ENCODE measurements at places on chromosomes 3 and 15.

DNA sequence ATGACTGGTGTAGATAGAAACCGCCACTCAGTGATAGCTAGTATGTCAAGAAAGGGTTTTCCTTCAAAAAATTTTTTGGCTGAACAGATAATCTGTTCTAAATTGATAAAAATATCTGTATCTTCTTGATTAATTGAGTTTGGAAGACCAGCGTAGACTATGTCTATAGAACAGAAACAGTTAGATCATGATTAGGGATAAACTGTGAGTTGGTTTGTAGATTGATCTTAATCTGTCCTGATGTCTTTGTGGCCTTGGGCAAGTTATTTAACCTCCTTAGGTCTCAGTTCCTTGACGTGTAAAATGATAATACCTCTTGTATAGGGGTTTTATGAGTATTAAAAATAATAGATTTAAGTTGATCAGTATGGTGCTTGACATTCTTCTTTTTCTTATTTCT is 4.7 kb downstream of the NFKBIZ start:
- DNase-seq = no peak

- no peak for DNase-seq
Observed at GRCh38 chr3:192068464-192069254, 607.7 kb downstream of the PYDC2 start.

DNA sequence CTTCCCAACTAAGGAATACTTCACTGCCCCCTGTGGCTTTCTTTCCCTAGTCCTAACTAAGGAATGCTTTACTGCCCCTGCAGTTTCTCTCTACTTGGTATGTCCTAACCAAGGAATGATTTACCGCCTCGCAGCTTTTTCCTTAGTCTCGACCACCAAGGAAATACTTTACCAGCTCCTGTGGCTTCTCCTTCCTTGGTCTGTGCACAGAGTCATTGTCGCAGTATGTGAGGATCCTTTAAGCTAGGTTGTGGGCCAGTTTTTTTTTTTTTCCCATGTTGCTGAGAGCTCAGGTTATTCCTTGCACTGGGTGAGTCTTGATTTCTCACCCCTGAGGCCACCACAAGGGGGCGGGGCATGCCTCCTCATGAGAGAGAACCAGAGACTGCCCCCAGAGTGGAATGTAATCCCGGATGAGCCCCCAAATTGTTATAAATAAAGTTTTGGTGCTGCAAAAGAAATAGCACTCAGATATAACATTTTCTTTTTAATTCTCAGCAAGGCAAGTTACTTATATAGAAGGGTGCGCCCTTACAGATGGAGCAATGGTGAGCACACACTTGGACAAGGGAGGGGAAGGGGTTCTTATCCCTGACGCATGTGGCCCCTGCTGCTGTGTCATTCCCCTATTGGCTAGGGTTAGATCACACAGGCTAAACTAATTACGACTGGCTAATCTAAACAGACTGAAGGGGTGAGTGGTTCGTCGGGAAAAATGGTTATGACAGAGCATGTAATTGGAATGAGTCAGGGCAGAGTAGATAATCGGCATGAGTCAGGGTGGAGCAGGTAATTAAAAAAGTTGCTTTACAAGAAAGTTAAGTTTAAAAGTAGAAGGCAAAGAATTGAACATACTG is 27.0 kb downstream of the NDUFB4 start:
- no peak for DNase-seq

DNA sequence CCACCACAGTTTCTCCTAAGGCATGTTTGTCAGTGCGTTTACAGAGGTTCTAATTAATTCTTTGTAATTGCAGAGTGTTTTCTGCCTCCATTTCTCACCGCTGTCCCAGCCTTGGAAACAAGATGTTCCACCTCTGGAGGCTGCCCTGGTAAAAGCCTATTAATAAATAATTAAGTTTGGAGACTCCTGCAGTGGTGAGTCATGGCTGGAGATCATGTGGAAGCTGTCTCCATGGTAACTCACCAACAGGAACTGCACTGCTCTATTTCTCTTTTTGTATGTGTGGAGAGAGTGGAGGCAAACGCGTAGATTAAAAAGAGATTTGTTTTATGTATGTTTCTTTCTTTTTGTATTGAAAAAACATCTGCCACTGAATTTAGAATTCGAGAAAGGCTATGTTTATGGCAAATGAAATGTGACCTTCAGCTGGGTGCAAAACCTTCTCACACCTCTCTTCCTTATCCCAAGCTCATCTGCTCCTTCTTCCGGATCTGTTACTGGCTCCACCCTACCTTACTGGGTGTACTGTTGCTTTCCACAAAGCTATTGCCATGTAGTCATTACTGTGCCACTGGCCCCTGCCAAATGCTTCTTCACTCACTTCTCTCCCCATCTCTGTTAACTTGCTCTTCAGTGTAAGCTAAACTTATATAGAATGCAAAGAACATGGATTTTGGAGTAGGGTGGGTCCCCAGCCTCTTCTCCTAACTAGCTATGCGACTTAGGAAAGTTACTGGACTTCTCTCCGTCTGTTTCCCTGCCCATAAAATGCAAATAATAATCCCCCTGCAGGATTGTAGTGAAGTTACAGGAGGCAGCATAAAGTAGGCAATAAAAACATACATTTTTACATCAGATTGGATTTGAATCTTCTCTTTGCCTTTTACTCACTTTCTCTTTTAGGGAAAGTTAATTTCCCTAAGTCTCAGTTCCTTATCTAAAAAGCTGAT is 778.5 kb downstream of the NTRK3 start:
- DNase-seq = no peak

GRCh38 chr3:141828890-141829289 is 47.6 kb upstream of the ATP1B3 start:
- no peak for DNase-seq

DNA sequence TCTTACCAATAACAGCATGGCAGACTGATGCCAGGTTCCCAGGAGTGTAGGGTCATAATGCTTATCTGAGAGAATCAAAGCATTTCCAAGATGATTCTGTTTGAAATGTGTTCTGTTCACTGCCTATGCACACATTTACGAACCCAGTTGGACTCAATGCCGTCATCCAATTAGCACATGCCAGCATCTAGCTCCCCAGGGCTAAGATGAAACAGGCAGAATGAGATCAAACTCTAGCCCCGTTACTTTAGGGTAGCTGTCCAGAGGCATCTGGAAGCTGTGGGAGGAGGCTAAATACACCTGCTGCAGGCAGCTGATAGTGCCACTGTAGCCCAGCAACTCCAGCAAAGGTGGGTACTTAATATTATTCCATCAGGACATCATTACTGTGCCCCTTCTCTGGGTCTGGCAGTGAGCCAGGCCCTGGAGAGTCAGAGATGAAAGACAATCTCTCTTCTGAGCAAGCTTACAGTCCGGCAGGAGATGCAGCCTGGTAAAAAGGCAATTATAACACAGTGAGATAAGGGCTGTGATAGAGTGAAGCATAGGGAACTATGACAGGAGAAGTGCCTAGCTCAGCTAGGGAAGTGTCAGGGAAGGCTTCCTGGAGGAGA is 156.4 kb upstream of the PPP2R3A start:
- DNase-seq = no peak

DNA sequence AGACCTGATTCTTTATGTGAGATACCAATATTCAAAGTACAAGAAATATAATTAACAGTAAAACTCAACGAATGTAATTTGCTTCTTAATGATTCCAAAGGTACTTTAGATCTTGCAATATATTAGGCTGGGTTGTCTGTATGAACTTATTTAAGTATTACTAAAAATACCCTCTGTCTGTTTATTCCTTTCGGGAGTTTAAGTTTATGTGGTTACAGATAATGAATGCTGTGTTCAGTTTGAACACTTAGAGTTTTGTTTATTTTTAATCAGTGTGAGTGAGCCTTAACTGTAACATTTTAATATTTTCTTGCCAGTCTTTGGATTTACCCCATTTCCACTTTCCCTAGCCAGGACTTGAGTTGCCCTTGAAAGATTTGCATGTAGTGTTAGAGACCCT is 3.5 kb downstream of the PDE8A start:
- DNase-seq = no peak

Measured in stimulated activated CD4-positive, alpha-beta T cell treated with anti-CD3 and anti-CD28 coated beads, Interleukin-1b, Interleukin-23, amount 100 ng/mL, for 24 hours (primary cell).